ENCODE measurements at places on chromosomes 12 and 14.

GRCh38 chr14:70188322-70188658, 461 bp downstream of the SLC8A3 start:
- DNase-seq, result no peak

DNA sequence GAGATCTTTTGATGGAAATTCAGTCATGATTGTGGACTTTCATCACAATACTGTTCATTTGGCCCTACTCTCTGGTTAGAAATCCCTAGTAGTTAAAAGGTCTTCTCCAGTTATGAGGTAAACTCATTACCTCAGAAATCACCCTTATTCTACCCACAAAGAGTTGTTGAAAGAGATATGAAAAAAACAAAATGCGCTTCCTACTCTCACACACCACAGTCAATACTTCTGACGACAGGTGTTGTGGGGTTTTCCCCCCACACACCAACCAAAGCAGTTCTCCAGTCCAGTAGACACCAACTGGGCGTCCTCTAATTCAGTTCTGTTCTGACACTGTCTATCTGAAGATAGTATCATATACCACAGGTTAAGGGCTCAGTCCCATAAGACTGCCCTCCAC, 54.9 kb downstream of the TRMT5 start:
- no peak for DNase-seq

- DNase-seq, result no peak
Measured at GRCh38 chr12:121250359-121250758, 40.4 kb downstream of the P2RX4 start.

- no peak for DNase-seq
Measured at GRCh38 chr12:50786498-50787231, 22.8 kb downstream of the ATF1 start.

Data from stimulated activated CD8-positive, alpha-beta memory T cell treated with anti-CD3 and anti-CD28 coated beads, Interleukin-4, amount 100 ng/mL, for 4 hours (primary cell).